ENCODE measurements at places on chromosomes 16 and 17.

DNA sequence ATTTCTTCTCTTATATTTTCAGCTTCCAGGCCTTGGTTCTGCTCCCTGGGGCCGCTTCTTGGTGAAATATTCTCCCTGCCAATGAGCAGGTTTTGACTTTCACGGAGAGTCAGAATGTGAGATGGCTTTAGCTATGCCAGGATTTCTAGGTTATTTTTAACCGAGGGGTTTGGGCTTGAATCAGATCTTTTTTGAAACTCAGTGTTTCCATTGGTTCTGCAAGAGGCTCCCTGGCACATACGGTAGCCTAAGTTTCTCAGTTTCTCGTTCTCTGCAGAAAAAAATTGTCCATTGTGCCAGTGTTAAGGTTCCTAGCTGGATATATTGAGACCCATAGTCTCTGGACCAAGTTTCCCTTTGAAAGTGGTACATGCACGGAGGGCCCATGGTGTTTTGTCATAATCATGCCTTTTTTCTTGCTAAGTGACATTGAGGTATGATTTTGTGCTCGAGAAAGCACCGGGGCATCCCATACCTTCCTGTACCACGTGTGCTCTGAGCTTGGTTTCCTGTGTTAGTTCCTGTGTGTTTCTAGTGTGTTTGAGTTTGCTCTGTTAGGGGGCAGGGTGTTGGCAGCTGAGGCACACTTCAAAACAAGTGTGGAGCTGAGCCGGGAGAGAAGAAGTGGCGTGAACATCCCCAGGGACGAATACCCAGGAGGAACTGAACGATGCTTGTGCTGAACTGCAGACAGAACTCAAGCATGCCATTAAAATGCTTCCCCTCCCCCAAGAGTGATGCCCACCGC is 127.2 kb downstream of the HS3ST3B1 start:
- DNase-seq, result peak; percentile 25

- DNase-seq, result no peak
These were observed 32.1 kb downstream of the USP43 start for GRCh38 chr17:9677411-9677810.

DNA sequence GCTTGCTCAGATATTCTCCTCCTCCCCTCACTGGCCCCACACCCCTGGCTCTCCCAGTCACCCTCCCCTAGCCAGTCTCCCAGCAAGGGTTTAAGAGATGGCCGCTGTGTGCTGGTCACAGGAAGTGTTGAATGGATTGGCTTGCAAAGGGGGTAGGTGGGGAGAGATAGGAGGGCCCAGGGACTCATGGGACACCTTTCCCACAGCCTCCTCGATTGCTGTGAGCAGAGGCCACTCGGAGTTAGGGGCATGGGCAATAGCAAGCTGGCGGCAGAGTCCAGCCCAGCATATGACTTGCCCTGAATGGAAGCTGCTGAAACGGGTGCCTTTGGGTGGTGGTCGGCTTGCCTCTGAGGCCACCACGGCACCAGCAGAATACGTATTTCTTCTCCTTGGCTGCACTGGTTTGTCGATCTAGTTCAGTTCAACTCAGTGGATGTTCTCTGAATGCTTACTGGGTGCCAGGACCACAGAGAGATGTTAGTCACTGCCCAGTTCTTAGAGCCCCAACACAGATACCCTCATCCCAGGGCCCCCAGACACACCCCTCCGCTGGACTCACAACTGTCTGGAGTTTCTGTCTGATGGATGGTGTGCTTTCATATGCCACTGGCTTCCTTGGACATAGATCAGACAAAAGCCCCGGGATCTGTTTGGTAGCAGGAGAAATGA is 6.0 kb downstream of the WFIKKN2 start:
- DNase-seq, result no peak

GRCh38 chr17:37384560-37385149 is 8.9 kb downstream of the C17orf78 start:
- no peak for DNase-seq

DNA sequence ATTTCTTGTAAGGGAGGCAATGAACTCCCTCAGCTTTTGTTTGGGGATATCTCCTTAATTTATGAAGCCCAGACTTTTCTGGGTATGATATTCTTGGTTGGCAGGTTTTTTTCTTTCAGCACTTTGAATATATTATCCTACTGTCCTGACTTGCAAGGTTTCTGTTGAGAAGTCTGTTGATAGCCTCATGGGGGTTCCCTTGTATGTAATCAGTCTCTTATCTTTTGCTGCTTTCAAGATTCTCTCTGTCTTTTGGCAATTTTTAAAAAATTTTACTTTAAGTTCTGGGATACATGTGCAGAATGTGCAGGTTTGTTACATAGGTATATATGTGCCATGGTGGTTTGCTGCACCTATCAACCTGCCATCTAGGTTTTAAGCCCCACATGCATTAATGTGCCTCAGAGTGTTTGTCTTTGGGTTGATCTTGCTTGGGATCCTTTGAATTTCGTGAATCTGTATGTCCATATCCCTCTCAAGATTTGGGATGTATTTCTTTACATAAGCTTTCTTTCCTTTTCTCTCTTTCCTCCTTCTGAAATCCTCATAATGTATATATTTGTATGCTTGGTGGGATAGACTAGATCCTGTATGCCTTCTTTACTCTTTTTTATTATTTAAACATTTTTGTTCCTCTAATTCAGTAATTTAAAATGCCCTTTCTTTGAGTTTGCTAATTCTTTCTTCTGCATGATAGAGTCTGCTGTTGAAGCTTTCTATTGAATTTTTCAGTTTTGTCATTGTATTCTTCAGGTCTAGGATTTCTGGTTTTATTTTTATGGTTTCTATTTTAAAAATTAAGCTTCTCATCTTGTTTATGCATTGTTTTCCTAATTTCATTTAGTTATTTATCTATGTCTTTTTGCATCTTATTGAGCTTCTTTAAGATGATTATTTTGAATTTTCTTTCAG is 5.2 kb upstream of the KRT25 start:
- no peak for DNase-seq

- DNase-seq, result no peak
These were observed 2.9 kb downstream of the CFAP97D1 start for GRCh38 chr17:43782913-43783680.

DNA sequence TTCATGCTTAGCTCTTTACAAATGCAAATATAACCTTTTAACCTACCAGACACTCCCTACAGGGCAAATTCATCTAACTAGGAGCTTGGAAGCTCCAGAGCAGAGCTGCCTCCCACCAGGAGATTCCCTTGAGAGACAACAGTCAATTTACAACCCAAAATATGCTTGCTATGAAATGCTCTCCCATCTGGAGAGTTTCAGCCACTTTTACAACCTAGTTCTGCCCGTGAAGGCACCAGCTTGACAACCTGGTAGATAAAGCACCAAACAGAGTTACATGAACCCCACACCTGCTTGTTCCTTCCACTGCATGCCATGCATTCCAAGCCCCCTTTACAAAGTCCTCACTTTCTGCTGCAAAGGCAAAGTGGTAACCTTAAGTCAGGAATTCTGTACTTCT is 215.3 kb upstream of the KIF2B start:
- DNase-seq, result no peak

- no peak for DNase-seq
These were observed 17.9 kb downstream of the CMC2 start for GRCh38 chr16:80988756-80989155.
